ENCODE measurements at places on chromosomes 6 and 20. TPM values are rescaled to one million over a fixed set of nuclear protein-coding genes. Genes with fewer than 3 reads are reported as not detected.

GRCh38 chr20:31915491-31916280 is 36.2 kb downstream of the PDRG1 start:
- no peak for DNase-seq

- no peak for DNase-seq
Measured at GRCh38 chr20:57247292-57247965, 19.0 kb downstream of the BMP7 start.

Gene SLC35D3
- not detected for total RNA-seq

GRCh38 chr6:134896910-134897309 is 53.0 kb downstream of the ALDH8A1 start:
- no peak for DNase-seq

Gene VARS1
- total RNA-seq = 37.3 TPM

GRCh38 chr20:16445482-16445881 is 127.8 kb downstream of the KIF16B start:
- DNase-seq = no peak

Gene ARFGAP1
- 19.6 TPM for total RNA-seq

- no peak for DNase-seq
Measured at GRCh38 chr6:136161950-136162349, 88.2 kb downstream of the MTFR2 start.

- DNase-seq = no peak
Measured at GRCh38 chr20:16816192-16816591, 68.0 kb downstream of the OTOR start.
